ENCODE measurements at places on chromosomes 7 and 10.

GRCh38 chr7:40582539-40582938 is 447.7 kb downstream of the SUGCT start:
- no peak for DNase-seq

- no peak for DNase-seq
Observed at GRCh38 chr10:34941471-34942357, 126.6 kb upstream of the PARD3 start.

DNA sequence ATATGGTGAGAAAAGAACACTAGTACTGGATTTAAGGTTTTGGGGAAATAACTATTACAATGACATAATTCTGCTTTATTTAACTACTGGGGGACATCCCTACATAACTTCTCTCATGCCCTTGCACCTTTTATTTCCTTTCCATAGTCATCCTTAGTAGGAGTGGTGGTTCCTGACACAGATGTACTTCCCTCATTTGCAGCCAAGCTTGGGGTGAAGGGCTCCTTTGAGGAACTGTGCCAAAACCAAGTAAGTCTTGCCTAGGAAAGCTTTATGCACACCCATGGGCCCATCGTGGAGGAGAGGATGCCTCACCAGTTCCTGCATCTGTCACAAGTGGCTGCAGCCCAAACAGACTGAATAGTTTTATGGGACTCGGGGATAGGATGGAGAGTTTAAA is 20.6 kb downstream of the ZDHHC6 start:
- no peak for DNase-seq

DNA sequence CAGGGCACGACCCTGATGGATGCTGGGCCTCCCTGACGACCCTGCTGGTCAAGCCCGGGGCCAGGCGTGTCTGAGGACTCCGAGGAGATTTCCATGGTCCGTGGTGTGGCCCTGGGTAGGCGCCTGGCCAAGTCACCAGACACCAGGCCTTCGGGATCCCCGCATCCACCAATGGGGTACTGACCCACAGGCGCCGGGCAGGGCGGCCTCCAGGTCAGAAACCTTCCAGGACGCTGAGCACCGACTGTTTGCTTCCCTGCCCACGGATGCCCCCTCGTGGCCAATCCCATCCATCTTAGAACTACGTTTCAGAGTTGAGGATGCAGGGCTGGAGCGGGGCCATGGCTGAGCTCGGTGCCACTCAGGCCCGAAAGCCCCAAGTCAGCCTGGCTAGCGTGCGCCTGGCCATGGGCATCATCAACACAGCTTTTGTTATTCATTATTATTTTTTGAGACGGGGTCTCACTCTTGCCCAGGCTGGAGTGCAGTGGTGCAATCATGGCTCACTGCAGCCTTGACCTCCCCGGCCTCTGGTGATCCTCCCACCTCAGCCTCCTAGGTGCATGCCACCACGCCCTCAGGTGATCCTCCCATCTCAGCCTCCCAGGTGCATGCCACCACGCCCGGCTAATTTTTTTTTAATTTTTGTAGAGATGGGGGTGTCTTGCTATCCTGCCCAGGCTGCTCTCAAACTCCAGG is 7.1 kb upstream of the AMZ1 start:
- DNase-seq = peak; percentile 23

DNA sequence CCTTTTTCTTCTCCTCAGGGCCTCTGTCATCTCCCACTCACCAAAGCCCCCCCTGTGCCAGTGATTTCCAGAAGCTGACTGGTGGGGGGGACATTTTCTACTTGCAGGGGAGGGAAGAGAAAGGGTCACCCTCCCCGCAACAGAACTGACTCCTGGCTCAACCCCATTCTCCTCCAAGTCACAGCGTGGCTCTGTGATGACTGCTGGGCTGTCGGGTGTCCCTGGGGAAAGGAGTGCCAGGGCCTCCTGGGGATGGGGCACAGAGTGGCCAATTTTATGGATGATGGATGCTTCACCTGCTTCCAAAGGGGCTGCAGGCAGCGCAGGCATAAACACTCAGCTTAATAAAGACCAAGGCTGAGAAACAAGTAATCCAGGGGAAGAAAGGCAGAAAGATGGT is 523.0 kb downstream of the PTPRN2 start:
- DNase-seq = no peak

GRCh38 chr7:107857541-107857912 is 33.5 kb upstream of the DLD start:
- DNase-seq = no peak

DNA sequence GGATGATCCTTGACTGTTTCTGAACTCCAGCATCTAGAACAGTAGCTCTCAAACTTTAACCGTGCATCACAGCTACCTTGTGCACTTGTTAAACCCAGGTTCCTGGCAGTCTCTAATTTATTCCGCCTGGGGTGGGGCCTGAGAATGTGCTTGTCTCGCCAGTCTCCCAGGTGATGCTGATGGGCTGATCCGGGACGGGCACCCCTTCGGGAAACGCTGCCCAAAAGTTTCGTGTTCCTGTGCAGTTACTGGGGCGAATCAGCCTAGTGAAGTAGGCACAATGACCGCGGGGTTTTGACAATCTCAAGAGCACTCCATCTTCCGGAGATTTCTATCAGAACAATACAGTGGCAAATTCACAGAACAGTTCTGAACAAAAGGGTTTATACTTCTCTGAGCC is 29.9 kb downstream of the ADCYAP1R1 start:
- DNase-seq = no peak

DNA sequence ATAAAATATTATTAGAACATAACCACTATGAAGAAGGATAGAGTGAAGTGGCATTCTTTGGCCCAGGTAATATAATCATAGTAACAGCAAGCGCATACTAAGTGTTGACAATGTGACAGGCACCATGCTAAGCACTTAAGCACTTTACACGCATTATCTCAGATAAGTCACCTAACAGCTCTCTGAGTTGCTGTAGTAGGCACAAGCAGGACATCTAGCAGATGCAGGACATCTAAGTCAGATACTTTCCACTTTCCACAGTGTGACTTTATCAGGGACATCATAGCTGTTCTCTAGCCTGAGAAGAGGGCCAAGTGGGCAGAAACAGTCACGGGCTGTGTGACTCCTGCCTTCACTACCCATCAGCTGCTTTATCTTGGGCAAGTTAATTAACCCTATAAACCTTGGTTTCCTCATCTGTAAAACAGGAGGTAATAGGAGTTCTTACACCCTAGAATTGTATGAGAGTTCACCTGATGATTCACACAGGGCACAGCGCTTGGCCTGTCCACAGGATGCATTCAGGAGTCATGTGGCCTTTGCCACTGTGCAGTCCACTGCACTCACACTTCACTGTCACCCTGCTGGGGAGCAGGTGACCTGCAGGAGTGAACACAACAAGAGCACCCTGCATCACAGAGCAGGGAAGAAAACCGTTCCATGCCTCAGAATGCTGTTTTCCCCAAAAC is 12.5 kb downstream of the LIPA start:
- DNase-seq = no peak

DNA sequence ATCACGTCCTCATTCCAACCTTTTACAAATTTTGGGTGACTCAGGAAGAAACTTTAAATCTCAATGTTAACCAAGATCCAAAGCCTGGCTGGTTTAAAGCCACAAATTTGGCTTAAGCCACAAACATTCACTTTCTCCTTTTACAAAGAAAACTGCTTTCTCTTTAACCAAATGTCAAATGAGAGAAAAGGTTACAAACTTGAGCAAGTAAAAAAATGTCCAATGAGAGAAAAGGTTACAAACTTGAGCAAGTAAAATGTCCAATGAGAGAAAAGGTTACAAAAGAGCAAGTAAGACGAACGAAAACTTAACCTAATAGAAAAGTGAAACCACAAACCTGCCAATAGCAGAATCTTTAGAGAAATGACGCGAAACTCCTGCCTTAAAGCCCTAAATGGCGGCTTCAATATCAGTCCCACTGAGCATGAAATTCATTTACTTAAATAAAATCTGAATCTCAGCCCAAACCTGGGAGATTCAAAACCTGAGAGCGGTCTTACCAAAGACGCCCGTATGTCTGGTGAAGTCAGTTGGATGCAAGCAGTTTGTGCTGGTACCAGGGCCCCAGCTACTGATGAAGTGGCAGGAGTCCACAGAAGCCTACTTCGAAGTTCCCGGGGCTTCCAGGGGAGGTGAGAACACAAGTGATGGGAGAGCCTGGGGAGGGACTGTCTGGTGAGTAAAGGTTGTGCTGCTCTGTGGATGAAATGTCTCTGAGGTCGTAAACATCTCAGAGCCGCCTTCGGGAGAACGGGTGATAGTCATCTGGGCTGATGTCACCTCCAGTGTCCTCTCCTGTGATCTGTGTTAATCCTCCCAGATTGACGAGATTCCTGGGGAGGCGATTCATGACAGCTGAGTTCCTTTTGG is 74.6 kb downstream of the PAXIP1 start:
- no peak for DNase-seq

- no peak for DNase-seq
Observed at GRCh38 chr7:69982197-69982596, 383.9 kb downstream of the AUTS2 start.

- DNase-seq = no peak
Observed at GRCh38 chr7:77482015-77482414, 55.1 kb upstream of the PTPN12 start.

GRCh38 chr10:51397695-51398094 is 301.7 kb downstream of the CSTF2T start:
- no peak for DNase-seq

- no peak for DNase-seq
Observed at GRCh38 chr7:122416336-122416735, 111.8 kb upstream of the FEZF1 start.

DNA sequence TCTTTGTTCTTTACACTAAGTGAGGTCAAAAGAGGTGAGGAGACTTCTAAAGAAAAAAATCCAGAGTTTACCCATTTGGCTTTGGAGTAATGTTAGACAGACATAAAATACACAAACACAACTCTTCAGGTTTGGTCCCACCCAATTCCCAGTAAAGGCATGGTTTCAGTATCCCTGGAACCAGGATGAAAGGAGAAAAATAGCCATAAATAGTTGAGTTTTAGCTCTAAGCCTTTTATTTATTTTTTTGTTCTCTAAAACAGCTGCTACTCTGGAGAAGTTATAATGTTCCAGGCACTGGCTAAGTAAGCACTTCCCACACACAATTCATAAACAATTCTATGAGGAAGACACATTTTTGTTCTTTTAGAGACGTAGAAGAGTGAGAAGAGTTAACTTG is 4.0 kb downstream of the ABCB1 start:
- no peak for DNase-seq

GRCh38 chr10:51960494-51960895 is 261.1 kb upstream of the CSTF2T start:
- DNase-seq = no peak

GRCh38 chr7:157418204-157419034 is 81.6 kb downstream of the DNAJB6 start:
- DNase-seq = no peak

DNA sequence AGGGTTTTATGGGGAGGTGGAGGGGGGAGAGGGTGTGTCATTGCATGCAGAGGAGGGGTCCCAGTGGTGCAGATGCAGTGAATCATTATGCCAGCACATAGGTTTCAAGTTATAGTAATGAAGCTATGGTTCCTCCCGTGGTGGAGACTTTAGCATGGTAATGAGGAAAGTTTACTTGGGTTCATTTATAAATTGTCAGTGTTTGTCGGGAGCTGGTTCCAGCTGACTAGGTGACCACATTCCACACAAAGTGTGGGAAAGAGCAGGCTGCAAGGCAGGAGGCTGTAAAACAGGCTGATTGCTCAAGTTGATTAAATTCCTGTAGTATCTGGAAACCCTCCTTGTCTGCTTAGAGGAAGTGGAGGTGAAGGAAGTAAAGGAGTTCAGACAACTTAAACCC is 78.9 kb downstream of the SRI start:
- DNase-seq = no peak

DNA sequence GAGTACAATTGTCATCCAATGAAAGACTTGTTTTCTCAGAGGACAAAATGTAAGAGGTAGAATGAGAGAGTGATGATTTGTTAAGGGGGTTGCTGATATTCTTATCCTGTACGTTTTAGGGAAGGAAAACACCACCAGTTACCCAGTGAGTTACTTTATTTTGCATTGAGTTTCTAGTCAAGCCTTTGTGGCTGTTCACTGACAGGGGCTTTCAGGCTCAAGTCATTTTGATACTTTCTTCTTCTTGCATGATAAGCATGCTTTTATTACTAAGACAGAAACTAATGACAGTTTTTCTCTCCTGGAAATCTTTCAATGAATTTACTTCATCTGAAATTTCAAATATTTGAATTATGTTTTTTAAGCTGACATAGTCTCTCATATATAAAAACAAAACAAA is 710.2 kb upstream of the POM121L12 start:
- DNase-seq = no peak

- DNase-seq = no peak
Observed at GRCh38 chr10:62652114-62652513, 152.4 kb upstream of the ADO start.
